GM19239 (cell line): ENCODE measurements at places on chromosomes 13 and 19.

DNA sequence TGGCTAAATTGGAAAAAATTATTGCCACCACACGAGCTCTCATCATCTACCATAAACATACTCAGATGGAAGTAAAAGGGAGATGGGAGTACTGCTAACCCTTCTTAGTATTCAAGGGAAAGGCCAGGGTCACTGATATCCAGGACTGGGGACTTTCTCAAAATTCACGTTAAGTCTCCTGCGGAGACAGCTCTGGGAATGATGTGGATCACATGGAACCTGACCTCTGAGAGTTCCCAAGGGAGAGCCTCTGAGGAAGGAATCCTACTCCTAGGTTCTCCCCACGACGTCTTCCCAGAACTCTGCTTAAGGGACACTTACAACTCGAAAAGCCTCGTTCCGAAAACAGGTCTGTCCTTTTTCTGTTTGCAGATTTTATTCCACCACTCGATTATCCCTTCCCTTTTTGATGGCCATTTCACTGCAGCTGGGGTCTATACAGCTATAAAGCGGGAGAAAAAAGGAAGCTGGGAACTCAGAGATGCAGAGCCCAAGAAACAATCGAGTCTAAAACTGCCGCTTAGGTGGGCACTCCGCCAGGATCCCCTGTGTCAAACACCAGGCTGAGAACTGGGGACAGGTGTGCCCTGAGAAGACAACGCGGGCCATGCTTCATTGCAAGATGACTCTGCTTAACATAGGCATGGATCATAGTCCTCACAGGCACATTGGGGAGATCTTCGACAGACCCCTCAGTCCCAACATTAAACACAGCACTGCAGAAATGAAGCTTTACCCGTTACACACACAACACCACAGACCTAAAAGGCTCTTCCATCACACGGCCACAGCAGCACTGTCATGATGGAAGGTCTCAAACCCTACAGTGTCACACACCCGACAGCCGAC, 823 bp upstream of the ZNF567 start:
- DNase-seq = no peak

- no peak for DNase-seq
Observed at GRCh38 chr19:33727331-33727998, 69.2 kb upstream of the KCTD15 start.

GRCh38 chr19:6654347-6655310, 15.3 kb downstream of the TNFSF14 start:
- no peak for DNase-seq

DNA sequence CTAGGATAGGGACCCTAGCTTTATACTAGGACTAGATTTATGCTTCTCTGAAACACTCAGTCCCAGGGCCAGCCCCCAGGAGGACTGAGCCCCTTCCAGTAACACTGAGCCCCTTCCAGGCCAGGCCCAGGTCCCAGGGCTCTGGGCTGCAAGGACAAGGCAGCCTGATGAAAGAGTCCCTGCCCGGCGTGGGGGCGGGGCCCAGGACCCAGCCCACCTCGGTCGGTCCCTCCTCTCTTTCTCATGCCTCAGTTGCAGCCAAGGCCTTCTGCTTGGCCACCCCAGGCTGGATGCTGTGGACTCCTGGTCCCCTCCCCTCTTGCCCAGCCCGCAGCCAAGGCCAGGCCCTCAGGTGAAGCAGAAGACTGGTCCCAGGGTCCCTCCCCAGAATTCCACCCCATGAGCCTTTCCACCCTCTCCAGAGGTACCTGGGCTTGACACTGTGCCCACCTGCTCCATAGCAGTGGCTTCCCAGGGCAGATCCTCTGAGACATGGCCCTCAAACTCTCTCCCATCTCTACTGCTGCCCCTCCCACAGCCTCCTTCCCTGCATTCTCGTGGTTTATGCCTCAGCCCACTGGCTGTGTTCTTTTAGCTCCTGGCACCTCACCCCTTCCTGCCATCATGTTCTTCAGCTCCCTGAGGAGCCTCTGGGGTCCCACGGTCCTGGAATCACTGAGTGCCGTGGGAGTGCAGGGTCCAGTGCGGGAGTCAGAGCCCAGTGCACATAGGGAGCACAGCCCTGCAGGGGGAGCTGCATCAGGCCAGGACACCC, 53.6 kb upstream of the C1QTNF9B start:
- DNase-seq = no peak

GRCh38 chr13:41802684-41803444, 158.0 kb downstream of the VWA8 start:
- no peak for DNase-seq

DNA sequence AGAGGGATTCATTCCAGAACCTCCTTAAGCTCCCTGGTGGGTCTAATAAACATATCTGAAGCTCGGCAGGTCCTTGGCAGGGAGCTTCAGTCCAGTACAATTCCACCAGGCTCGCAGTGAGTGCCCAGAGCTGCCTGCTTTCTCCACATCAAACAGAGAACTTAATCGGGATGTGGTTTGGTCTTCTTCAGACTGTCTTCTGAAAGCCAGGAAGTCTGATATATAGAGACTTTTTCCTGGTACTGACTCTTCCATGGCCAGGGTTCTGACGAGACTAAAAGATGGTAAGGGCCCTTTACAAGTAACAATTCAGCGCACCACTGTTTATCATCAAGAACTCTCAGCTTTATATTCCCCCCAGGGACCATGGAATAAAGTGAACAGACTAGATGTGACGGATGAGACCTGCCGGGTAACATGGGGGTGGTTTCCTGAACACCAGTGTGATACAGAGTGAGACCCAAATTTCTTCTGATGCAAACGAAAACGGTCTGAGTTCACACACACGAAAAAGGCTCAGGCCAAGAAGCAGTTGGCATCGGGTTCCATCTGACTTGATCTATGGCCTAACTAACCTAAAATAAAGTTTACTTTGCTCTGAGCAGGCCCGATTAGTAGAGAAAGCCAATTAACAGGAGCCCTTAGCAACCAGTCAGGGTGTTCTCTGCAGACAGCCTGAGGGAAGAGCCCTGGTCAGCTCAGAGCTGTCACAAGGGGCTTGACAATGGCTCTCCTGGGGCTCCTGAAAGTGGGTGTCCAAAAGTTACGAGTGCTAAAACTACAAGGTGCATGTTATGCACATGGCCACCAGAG, 29.0 kb downstream of the RANBP3 start:
- DNase-seq = no peak

GRCh38 chr13:75353781-75354193, 128.2 kb downstream of the TBC1D4 start:
- no peak for DNase-seq

GRCh38 chr13:43134868-43135267, 111.5 kb downstream of the DNAJC15 start:
- no peak for DNase-seq

- DNase-seq = no peak
Observed at GRCh38 chr13:98731925-98732324, 20.5 kb downstream of the SLC15A1 start.

DNA sequence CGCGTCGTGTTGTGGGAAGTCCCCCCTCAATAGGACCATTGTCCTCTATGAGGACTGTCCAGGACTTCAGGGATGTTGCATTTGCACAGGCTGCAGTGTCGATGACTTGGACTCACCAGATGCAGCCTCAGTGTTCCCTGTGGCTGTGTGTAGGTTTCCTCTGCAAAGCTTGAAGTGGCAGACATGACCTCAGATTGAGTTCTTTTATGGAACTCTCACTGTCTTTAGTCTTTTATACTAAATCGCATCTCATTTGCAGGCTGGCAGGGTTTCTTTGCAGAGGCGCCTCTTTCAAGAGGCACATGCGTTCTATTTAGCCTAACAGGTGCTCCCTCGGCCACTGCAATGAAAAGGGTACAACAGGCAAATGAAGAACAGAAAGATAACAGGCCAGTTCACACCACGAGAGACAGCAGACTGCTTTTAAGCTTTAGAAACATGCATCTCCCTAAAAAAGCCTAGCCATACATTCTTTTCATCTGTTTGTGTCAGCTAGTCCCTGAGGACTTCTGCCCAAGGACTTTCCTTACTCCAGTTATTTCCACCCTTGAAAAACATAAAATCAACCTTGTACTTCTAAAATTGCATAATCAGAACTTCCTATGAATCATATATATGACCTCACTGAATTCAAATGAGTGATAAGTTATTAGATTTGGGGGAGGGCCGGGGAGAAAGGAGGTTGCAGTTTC, 118.4 kb downstream of the RAB20 start:
- no peak for DNase-seq

DNA sequence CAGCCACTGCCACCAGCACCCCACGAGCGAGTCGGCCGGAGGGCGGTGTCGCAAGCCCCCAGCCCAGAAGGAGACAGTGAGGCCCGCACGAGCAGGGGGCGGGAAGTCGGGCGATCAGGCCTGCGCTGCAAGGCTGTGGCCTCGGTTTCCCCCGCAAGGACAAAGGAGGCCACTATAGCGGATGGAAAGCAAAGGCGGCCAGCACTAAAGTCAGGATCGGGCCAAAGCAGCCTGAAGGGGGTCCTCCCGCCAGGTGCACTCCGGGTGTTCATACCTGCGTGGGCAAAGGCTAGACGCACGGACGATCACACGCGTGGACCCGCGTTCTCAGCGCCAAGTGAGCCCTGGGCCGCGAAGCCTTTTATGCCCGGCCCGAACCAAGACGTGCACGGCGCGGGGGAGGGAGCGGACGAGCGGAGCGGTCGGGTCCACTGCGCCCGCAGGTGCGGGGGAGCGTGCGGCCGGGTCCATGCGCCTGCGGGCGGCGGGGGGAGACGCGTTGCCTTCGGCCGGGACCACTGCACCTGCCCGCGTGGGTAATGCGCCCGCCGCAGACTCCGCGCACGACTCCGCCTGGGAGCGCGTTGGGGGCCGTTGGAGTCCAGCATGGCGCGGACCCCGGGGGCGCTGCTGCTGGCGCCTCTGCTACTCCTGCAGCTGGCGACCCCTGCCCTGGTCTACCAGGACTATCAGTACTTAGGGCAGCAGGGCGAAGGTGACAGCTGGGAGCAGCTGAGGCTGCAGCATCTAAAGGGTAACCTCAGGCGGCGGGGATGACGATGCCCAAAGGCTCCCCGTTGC, at the start of the genes PRDX2 and THSD8:
Gene PRDX2 (minus strand): TSS at position 335 of the 801 bp plus-strand sequence. CDS start 539 bp downstream, outside the sequence.
Gene THSD8 (plus strand): TSS at position 604 of the 801 bp plus-strand sequence. CDS start 3 bp downstream, at position 607.
- no peak for DNase-seq

DNA sequence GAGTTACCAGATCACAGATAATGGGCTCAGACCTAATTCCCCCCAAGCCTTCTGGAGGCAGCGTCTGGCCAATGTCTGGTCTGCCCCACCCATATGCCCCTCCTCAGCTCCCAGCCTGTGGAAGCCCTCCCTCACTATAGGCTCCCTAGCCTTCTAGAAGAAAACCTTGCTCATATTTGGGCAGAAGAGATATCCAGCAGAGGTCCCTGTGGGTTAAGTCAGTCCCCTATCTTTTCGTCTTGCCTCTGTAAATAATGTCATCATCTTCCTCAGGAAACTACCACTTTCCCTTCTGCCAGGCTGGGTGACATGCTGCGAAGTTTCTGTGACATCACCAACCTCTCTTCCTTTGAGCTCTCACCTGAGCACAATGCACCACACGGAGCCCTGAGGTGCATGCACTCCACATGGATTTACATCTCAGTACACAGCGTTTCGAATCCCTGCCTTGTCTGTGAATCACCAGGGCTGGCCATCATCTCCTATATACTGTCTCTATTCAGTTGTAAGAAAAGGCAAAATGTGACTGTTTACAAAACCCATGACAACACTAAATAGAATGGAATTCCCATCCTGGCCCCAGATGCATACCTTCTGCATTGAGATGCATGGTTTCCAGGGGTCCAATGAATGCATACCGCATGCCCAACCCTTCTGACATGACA, 112.8 kb downstream of the CRYL1 start:
- DNase-seq = no peak

- no peak for DNase-seq
Observed at GRCh38 chr19:54154603-54155345, 4.7 kb downstream of the LENG1 start.

GRCh38 chr19:27774827-27775226, 1438.1 kb downstream of the UQCRFS1 start:
- DNase-seq = no peak

- no peak for DNase-seq
Observed at GRCh38 chr19:55461974-55462626, 658 bp upstream of the ISOC2 start.

DNA sequence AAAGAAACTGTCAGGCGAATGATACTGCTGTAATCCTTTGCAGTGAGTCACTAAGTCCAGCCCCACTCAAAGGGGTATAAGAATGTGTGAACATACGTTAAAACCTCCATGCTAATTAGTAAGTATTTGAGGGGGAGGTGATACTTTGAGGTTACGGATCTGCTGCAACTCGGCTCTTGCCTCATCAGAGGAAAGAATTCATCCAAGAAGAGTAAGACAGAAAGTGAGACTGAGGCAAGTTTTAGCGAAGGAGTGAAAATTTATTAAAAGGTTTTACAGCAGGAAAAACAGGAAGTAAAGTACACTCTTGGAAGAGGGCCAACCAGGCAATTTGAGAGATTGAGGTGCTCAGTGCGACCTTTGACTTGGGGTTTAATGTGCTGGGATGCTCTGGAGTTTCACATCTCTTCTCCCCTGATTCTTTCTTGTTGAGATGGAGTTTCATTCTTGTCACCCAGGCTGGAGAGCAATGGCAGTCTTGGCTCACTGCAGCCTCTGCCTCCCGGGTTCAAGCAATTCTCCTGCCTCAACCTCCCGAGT, 9.8 kb downstream of the CLEC4M start:
- no peak for DNase-seq

DNA sequence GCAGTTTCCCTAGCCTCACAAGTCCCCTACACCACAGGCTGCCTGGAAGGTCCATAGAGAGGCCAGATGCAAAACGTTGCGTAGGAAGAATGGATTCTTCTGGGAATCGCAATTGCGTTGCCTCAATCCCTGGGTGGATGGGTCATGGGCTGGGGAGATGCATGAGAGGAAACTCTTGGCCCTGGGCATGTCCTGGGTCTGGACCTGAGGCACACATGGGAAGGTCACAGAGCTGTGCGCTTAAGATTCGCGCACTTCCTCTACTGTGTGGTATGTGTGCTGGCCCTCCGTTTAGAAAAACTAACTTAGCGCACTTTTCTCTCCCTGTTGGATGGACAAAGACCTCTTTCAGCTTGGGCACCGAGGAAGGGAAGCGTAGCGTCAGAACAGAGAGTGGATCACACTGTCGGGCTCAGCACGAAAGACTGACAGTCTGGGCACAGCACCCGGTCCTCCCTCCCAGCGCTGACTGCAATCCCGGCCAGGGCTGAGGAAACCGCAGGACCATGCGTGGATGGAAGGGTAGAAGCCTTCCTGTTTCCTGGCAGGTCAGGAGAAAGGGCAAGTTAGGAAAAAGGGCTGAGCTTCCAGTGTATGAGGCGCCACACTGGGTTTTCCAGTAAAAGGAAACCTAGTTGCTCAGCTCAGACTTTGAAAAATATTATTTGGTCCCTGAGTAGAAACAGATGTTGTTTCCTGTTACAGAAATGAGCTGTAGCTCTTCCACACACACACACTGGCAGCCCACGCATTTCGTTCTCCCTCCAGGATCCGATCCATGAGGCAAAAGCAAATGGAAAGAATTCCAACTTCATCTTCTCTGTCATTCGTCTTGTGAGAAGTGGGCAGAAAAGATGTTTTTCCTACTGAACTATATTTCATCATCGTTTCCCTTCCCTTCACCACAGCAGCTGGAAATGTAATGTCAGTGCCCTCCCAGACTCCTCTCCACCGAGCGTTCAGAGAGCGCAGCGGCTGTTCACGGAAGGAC, 86.0 kb downstream of the ING1 start:
- DNase-seq = no peak

DNA sequence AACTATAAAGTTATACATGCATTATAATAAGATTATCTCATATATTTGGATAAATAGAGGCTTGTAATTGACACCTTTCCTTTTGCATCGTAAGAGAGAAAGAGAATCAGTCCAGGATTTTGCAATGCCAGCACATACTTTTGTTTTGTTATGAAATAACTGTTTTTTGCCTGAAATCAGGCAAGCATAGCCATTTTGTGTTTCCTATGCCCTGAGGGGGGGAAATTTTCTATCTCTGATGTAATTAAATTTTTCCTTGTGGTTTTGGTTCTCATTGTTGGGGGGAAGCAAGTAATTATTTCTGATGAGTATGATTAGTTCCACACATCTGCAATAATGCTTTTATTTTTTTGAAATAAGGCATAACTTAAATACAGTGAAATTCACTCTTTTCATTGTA, 229.4 kb downstream of the NDFIP2 start:
- DNase-seq = no peak
